GM12878 (cell line): ENCODE measurements at places on chromosomes 3 and 15. TPM values are rescaled to one million over a fixed set of nuclear protein-coding genes. Genes with fewer than 3 reads are reported as not detected.

GRCh38 chr3:73080216-73080966 is 18.9 kb downstream of the EBLN2 start:
- no peak overlapping the region for H3K4me3 ChIP-seq
- H3K4me1 ChIP-seq = 0 out of 2 replicates have a peak, but pooled peaks cover 3% of the 10 kb centered on the region
- no peaks in the 10 kb centered on the region for H3K27me3 ChIP-seq
- no peak for DNase-seq

- H3K4me1 ChIP-seq = 0 out of 2 replicates have a peak, but pooled peaks cover 4% of the 10 kb centered on the region
- peaks cover 20% of the 10 kb centered on the region for H3K27me3 ChIP-seq
- DNase-seq = no peak
Observed at GRCh38 chr3:128997486-128998133, 3.5 kb upstream of the EFCC1 start.

DNA sequence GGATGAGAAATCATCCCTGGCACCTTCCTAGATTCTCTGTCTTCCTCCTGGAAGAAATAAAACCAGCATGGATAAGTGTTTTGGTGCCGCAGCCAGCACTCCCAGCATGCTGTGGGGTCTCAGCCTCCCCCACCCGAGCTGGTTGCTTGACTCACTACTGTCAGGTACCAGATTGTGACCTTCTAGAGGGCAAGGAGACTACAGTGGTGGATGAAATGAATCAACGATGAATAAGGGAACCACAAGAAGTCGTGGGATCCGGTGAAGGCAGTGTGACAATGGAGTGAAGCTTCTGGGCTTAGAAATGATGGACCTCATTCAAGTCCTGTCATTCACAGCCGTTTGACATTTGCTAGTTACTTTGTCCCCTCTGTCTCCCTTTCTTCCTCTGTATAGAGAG is 50.2 kb upstream of the SLCO3A1 start:
- H3K27ac ChIP-seq = no peak overlapping the region
- H3K36me3 ChIP-seq = no peaks in the 10 kb centered on the region
- no peak overlapping the region for H3K4me3 ChIP-seq
- no peaks in the 10 kb centered on the region for H3K4me1 ChIP-seq

DNA sequence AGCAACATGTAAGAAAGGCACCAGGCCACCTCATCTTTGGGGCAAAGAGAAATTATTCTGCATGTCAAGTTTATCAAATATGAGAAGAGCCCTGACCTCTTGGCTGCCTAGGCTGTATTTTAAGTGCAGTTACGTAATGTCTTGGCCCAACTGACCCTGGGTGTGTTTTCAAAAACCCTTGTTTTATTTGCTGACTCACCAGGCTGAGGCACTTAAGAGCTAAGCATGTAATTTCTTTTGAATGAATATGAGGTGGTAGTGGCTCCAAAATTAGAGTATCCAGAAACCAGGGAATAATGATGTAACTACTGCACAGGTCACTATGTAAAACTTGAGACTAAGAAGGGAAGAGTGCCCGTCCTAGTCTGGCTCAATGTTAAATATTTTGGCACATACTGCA is 24.3 kb downstream of the PGPEP1L start:
- H3K4me3 ChIP-seq = no peak overlapping the region
- H3K36me3 ChIP-seq = no peaks in the 10 kb centered on the region
- DNase-seq = no peak
- no peak overlapping the region for H3K27ac ChIP-seq

GRCh38 chr3:159229116-159229680 is 427.3 kb downstream of the MFSD1 start:
- H3K27ac ChIP-seq = no peak overlapping the region
- no peak overlapping the region for H3K4me3 ChIP-seq
- H3K36me3 ChIP-seq = no peaks in the 10 kb centered on the region
- H3K4me1 ChIP-seq = no peaks in the 10 kb centered on the region
- DNase-seq = no peak

DNA sequence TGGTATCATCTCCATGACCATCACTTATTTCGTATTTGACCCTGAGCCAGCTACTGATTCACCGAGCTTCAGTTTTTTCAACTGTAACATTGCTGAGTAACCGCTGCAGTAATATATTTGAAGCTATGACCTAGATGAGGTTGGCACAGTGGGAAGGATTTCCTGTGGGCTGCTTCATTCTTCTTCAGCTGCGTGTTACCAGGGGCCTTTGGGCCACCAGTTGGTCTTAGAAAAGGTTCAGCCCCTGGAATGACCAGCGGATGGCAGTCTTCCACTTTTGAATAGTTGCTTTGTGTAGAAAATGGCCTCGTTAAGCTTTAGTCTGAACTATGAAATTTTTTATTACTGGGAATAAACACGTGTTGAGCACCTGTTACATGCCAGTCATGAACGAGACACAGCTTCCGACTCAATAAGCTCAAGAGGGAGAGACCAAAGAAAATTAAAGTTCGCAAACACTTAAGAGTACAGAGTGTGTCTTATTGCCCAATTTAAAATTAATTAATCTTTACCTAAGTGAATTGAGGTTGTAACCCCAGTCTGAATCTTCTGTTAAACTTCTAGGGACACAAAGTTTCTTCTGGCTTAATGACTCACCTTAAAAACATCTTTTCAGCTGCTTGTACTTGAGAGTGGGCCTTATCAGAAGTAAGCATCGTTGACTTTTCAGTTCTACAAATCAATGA is 57.6 kb upstream of the NR2E3 start:
- DNase-seq = no peak
- H3K27ac ChIP-seq = no peak overlapping the region
- no peaks in the 10 kb centered on the region; the same call in none of the 2 replicates for H3K27me3 ChIP-seq
- no peaks in the 10 kb centered on the region for H3K36me3 ChIP-seq
- no peaks in the 10 kb centered on the region for H3K4me1 ChIP-seq

GRCh38 chr3:196214783-196215441 is 1.4 kb upstream of the SLC51A start:
- H3K4me3 ChIP-seq = no peak overlapping the region
- no peaks in the 10 kb centered on the region for H3K36me3 ChIP-seq
- no peak overlapping the region for H3K27ac ChIP-seq
- no peaks in the 10 kb centered on the region for H3K27me3 ChIP-seq
- H3K4me1 ChIP-seq = peaks cover 8% of the 10 kb centered on the region
- no peak for DNase-seq

DNA sequence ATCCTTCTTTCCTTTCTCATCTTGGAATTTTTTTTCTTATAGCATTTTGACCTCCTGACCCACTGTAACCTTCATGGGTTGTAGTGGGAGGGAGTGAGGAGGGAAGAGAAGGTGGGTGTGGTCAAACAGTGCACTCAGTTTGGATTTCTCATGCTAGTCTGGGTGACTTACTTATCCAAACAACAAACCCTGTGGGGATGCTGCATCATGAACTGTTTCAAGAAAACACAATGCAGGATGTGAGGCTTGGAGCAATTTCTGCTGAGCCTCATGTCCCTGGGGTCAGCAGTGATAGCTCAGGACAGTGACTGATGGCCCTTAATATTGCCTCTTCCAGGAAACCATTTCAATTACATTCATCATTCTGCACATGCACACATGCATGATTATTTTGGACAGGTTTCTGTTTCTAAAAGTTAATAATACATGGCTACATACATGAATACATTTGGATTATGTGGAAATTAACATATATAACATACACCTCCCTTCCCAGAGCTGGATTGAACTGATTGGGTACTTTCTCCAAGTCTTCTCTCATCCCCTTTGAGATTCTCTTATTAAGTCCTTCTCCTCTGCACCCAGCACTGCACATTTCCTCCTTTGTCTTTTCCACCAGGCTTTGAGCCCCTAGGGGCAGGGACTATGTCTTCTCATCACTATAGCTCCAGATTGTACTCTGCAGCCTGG is 61.2 kb downstream of the ADAMTSL3 start:
- H3K4me3 ChIP-seq = no peak overlapping the region
- H3K27ac ChIP-seq = no peak overlapping the region
- H3K27me3 ChIP-seq = no peaks in the 10 kb centered on the region

GRCh38 chr3:69271098-69271497 is 114.8 kb downstream of the FRMD4B start:
- DNase-seq = no peak
- H3K36me3 ChIP-seq = no peaks in the 10 kb centered on the region
- H3K27ac ChIP-seq = no peak overlapping the region
- no peaks in the 10 kb centered on the region for H3K27me3 ChIP-seq
- H3K4me3 ChIP-seq = no peak overlapping the region

DNA sequence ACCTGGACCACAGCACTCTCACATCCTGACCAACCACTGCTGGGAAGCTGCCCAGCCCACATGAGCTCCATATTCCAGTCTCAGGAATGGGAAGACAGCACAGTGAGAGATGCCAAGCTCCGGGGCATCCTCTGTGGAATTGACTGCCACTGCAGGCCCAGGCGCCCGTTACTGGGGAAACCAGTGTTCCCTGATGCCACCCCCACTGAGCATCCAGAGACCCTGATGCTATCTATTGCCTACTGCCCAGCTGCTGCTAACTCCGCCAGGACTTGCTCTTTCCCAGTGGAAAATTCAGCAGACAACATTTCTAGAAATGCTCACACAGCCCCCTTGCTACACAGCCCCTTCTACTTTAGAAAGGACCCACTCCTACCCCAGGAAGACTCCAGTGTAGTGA is 57.6 kb downstream of the CYP19A1 start:
- no peak overlapping the region for H3K27ac ChIP-seq
- H3K4me1 ChIP-seq = peaks cover 10% of the 10 kb centered on the region
- peaks cover 3% of the 10 kb centered on the region; the same call in 1 of the 2 replicates for H3K27me3 ChIP-seq
- H3K4me3 ChIP-seq = no peak overlapping the region

DNA sequence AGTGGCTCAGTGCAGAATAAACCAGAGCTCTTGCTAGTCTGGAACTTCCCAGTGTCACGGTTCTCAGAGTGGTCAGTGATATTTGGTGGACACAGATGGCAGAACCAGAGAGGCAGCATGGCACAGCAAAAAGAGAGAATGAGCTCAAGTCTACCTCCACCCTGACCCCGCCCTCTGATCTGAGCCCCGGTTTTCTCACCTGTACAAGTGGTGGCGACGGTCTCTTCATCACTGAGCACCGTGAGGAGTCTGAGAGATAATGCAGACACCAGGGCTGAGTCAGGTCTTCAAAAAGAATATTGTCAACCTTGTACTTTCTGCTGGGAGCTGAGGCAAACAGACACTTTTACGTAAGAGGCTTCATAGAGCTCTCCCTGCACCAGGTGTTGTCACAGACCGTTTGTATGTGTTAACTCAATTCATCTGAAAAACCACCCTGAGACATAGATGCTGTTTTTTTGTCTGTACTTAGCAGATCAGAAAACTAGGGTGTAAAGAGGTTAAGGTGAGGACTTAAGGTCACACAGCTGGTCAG is 13.2 kb downstream of the FGD5 start:
- no peaks in the 10 kb centered on the region for H3K4me1 ChIP-seq
- no peaks in the 10 kb centered on the region for H3K36me3 ChIP-seq
- H3K4me3 ChIP-seq = no peak overlapping the region
- H3K27me3 ChIP-seq = peaks cover 13% of the 10 kb centered on the region
- no peak overlapping the region for H3K27ac ChIP-seq

- H3K4me1 ChIP-seq = no peaks in the 10 kb centered on the region
- H3K4me3 ChIP-seq = no peak overlapping the region
- H3K27ac ChIP-seq = no peak overlapping the region
Observed at GRCh38 chr15:61404567-61404966, 175.5 kb upstream of the RORA start.

DNA sequence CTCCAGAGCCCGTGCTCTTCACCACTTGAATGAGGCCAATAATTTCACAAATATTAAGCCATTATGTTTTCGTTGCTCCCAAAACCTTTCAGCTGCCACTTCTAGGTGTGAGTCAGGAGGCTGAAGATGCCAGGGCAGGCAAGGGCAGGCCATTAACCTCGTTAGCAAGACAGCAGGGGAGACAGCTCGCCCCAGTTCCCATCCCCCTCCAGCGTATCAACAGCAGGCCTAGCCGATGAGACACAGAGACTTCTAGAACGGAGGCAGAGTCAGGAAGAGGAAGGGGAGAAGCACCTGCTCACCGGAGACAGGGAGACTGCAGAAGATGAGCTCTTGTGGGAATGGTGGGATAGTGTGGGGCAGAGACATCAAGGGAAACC is 28.0 kb upstream of the PLA2G4E start:
- H3K36me3 ChIP-seq = no peaks in the 10 kb centered on the region
- H3K4me3 ChIP-seq = no peak overlapping the region
- no peak for DNase-seq
- no peaks in the 10 kb centered on the region for H3K27me3 ChIP-seq
- no peak overlapping the region for H3K27ac ChIP-seq

DNA sequence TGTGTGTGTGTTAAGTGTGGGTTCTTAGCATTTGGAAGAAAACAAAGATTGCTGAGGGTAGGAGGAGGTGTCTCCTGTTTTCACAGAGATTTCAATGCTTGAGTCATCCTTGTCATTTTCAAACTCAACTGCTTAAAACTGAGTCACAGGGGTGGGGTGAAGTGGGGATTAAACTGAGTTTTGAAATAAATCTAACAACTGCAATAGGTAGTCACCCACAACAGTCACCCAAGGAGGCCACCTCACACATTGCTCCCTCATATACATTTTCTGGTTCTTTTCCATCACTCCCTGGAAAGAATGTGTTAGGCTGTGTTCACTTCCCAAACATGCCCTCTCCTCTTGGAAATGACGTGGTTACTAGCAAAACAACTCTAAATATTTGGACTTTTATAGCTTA is 187.7 kb upstream of the CMC1 start:
- no peaks in the 10 kb centered on the region for H3K36me3 ChIP-seq
- H3K4me1 ChIP-seq = no peaks in the 10 kb centered on the region
- H3K27me3 ChIP-seq = no peaks in the 10 kb centered on the region
- H3K4me3 ChIP-seq = no peak overlapping the region
- no peak for DNase-seq

DNA sequence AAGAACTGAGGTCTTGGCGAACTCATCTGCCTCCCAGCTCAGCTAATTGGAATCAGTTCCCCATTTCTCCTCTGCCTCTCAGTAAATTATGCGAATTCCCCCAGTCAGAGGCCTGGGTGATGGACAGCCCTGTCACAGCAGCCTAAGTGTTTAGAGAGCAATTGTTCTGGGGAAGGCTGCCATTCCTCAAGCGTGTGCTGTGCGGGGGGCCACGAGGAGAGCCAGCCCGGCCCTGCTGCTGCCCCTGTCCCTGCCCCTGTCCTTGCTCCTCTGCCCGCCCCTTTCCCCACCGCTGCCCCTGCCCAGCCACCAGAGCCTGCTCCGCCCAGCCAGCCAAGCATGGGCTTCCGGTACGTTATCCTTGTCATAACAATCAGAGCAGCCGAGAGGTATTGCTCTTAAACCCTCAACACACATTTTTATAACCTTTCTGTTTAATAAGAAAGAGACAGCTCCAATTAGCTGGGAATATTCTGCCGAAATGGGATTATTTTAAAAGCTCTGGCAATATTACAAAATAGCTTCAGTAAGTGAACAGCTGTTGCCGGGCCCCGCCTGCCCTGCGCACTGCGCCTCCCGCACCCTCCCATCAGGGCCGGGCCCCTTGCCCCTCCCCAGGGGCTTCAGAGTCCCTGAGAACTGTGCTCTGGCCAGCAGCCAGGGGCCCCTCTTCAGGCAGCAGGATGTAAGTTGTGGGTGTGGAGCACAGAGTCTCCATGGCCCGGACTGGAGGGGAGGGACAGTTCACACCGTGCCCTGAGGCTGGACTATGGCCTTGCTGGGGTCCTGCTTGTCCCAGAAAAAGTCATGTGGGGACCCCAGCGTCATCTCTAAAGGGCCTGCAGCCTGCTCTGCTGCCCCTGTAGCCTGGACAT is 12.4 kb upstream of the CACNA2D2 start:
- no peak for DNase-seq
- no peak overlapping the region for H3K27ac ChIP-seq
- no peak overlapping the region for H3K4me3 ChIP-seq
- no peaks in the 10 kb centered on the region for H3K36me3 ChIP-seq

- no peaks in the 10 kb centered on the region for H3K36me3 ChIP-seq
- H3K4me1 ChIP-seq = peaks cover 13% of the 10 kb centered on the region
- H3K4me3 ChIP-seq = no peak overlapping the region
- no peak for DNase-seq
Observed at GRCh38 chr3:159853506-159853864, 135.2 kb upstream of the IL12A start.

BSN gene
- 0.11 and 0.15 TPM in 2 replicates for total RNA-seq

MOBP gene
- total RNA-seq = 0.08 TPM in 1 of 2 replicates, not detected in the other

GOLGA8J gene
- not detected in 2 replicates for total RNA-seq

CD200R1 gene
- total RNA-seq = 0.87 and 0.90 TPM in 2 replicates

SI gene
- not detected in 2 replicates for total RNA-seq
